ENCODE measurements at places on chromosomes 4 and X.

- DNase-seq: no peak
Observed at GRCh38 chr4:874056-874455, 48.1 kb upstream of the CPLX1 start.

DNA sequence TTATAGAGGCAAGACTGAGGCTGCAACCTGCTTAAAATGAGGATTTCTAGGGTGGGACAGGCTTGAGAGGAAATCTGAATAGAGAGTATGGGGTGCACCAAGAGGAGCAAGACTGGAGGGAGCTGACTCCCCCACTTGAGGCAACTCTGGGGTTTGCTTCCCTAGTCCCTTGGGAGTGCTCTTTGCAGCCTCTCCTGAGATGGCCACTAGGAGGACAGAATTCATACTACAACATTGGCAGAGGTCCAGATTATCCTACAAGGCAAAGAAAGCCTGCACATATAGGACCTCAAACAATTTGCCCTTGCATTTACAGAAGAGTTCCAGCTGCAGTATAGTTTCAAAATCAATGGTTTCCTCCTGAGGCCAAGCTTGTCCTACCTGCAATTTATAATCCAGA is 830.9 kb downstream of the TECRL start:
- no peak for DNase-seq

DNA sequence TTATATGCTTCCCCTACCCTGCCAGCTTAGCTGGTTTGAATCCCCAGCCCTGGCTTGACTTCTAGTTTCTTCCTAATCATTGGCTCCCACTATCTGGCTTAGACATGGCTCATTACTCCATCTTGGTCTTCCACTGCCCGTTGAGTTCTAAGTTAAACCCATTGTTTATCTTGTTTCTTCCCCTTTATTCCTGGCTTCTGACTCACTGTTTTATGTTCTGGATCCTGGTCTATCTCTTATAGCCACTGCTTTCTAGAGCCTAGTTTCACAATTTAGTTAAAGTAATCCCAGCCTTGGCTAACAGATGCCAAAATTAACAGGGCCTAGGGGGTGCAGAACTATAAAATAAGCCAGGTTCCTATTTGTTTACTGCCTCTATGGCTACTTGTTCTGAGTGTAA is 120.9 kb downstream of the ARHGEF9 start:
- DNase-seq: no peak

DNA sequence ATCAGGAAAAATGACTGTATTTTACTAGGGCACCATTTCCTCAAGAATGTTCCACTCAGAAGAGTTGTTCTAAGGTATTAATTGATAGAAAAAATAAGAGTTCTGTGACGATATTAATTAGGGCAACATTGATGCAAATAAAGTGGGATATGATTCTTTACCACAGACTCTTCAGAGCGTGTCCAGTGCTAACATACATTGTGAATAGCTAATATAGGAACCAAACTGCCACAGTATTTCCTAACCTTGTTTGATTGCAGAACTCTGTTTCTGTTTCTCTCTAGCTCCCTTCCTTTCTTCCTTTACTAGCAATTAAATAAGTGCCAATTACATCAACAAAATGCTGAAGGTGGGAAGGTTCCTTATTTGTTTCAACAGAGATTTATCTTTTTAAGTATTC is 154.1 kb upstream of the CPEB2 start:
- no peak for DNase-seq

All from naive thymus-derived CD8-positive, alpha-beta T cell (primary cell).